Stimulated activated CD4-positive, alpha-beta T cell treated with anti-CD3 and anti-CD28 coated beads, Interleukin-1b, Interleukin-23, amount 100 ng/mL, for 24 hours (primary cell): ENCODE measurements at places on chromosomes 3 and 15.

- no peak for DNase-seq
Measured at GRCh38 chr3:27666708-27667107, 55.4 kb downstream of the EOMES start.

- DNase-seq, result no peak
Measured at GRCh38 chr3:188137051-188137450, 16.9 kb upstream of the LPP start.

GRCh38 chr15:88479169-88479568 lies 11.7 kb downstream of the MRPS11 start:
- no peak for DNase-seq

DNA sequence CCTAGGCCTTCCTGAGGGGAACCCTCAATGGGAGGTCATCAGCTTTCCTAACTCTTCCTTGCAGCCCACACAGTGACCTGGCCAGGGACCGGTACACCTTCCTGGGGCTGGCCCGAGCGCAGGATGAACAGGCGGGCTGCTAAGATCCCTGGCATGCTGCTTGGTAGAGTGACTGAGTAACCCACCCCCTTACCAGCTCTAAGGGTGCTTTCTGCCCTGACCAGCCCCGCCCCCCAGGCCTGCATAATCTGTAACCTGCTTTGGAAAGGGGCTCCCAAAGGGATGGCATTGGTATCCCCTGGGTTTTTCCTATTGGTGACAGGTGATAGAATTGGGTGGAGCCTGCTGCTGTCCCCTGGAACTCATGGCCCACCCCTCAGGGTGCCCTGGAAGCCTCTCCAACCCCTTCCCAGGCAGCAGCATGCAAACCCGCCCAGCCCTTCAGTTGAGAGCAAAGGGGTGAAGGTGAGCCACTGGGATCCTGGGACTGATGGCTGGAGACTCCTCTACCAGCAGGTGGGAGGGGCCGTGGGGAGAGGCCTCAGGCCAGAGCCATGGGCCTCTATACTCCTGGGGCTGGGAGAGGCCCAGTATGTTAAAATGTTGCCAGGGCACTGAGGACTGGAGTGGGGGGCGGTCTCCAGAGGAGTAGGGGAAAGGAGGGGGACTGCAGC lies 11.1 kb upstream of the KIF7 start:
- DNase-seq, result no peak

GRCh38 chr3:82641701-82642100 lies 880.3 kb upstream of the GBE1 start:
- no peak for DNase-seq

DNA sequence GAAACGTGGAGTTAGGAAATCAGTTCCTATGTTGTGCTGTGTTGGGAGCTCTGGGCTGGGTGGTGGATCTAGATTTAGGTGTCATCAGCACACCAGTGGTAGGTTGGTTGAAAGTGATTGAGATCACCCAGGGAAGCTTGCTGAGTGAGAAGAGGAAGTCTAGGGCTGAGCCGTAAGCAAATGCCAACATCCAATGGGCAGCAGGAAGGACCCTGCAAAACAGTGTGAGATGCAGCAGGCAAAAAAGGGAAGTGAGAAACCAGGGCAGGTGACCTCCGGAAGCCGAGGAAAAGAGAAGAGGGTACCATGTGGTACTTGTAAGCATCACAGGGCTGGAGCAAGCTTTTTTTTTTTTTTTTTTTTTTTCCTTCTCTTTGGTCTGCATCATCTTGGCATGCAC lies 15.9 kb upstream of the COPG1 start:
- DNase-seq, result no peak

DNA sequence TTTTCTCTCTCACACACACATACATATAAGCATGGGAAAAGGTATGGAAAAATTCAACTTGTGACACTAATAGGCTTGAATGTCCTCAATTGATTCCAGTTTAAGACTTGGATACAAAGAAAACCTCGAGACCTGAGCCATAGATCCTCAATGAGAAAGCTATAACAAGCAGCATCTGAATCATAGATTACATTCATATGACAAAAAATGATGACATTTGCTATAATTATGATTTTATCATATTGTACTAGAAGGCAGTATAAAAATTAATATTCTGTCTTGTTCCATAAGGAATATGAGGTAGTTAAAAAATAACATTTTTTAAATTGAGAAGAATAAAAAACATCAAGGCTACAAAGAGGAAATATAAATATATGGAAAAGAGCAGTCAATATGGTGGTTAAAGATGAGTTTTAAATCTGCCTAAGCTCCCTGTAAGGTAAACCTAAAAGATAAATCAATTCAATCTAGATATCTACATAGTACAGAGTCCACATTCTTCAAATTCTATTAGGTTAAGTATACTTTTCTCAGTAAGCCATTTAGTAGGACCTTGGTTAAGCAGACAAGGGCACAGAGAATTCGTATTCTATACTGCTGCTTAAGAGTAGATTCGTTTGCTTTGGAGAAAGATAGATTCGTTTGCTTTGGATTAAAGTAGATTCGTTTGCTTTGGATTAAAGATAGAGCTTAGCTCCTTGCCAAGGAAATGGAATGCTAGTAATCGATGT lies 175.7 kb downstream of the STAG1 start:
- no peak for DNase-seq

- DNase-seq, result no peak
Measured at GRCh38 chr3:138197058-138197457, 10.0 kb downstream of the ARMC8 start.

DNA sequence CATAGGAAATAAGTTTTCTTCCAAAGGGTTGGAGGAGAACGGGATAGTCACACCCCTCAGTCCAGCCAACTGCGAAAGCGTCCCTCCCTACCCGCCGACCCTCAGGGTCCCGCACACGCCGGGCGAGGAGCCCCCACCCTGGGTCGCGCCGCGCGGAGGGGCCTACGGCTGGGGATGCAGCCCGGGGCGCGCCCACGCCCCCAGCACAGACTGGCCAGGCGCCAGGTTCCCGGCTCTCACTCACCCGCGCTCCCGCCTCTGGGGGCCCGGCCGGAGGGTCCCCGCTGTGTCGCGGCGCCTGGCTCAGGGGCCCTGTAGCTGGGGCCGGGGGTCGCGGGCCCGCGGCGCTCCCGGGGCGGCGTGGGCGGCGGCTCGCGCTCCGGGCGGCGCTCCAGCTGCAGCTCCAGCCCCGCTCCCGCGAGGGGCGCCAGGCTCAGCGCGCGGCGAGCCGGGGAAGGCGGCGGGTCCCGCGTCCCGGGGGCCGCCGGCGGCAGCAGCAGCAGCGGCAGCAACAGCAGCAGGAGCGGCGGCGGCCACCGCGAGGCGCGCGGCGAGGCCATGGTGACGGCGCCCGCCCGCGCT lies 375 bp downstream of the HEG1 start:
- no peak for DNase-seq

- DNase-seq, result no peak
Measured at GRCh38 chr15:73983211-73983727, 8.8 kb downstream of the STOML1 start.

GRCh38 chr15:57857871-57858270 lies 151.4 kb downstream of the POLR2M start:
- no peak for DNase-seq

- no peak for DNase-seq
Measured at GRCh38 chr15:38374029-38374428, 79.9 kb upstream of the FAM98B start.

DNA sequence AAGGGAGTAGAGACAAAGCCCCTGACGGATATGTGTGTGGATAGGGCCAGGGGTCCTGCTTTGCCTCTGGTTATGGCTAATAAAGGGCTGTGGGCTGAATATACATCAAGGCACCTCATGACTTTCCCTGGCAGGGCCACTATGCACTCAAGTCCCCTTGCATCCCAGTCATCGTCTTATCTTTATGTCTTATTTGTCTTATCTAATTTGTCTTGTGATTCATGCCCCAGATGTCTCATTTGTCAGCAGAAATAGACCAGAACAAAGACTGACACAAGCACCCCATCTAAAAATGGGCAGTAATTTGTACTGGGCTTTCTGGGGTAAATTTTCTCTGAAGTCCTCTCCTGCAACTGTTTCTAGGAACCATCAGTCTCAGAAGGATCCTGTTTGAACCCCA lies 68.6 kb downstream of the ITGA11 start:
- no peak for DNase-seq
